ENCODE measurements at places on chromosomes 7 and 10. TPM values are rescaled to one million over a fixed set of nuclear protein-coding genes. Genes with fewer than 3 reads are reported as not detected.

DNA sequence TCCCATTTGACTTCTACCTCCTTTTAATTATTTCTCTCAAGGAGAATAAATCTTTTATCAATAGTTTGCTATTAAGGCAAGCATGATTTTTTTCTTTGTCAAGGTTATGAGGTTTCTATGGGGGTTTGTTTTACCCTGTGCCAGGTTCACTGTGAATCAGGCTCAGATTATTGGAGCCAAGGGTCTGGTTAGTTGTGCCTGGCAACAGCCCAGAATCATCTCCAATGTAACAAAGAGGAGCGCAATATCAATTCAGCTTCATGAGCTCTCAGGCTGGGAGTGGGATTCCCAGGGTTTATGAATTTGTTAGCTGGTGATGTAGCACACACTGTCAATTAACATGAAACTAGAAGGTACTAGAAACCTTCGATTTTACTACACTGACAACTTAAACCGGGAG is 73.2 kb downstream of the AASS start:
- no peaks in the 10 kb centered on the region for H3K27me3 ChIP-seq
- no peak overlapping the region for H3K27ac ChIP-seq
- H3K4me1 ChIP-seq, result no peaks in the 10 kb centered on the region
- H3K4me3 ChIP-seq, result no peak overlapping the region

DNA sequence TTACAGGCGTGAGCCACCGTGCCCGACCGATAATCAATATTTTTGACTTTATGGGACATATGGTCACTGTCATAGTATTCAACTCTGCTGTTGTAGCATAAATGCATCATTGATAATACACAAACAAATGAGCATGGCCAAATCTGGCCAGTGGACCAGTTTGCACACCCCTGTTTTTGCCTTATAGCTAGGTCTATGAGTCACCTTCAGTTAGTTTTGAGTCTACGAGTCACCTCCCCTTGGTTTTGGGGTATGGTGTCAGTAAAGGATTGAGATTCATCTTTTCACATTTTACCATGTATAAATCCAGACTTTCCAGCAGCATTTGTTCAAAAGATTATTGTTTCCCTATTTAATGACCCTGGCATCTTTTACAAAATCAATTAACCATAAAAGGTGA is 362.5 kb upstream of the NRP1 start:
- H3K36me3 ChIP-seq, result no peaks in the 10 kb centered on the region
- no peak overlapping the region for H3K27ac ChIP-seq
- H3K27me3 ChIP-seq, result no peaks in the 10 kb centered on the region
- no peaks in the 10 kb centered on the region for H3K4me1 ChIP-seq
- H3K4me3 ChIP-seq, result no peak overlapping the region
- DNase-seq, result no peak

DNA sequence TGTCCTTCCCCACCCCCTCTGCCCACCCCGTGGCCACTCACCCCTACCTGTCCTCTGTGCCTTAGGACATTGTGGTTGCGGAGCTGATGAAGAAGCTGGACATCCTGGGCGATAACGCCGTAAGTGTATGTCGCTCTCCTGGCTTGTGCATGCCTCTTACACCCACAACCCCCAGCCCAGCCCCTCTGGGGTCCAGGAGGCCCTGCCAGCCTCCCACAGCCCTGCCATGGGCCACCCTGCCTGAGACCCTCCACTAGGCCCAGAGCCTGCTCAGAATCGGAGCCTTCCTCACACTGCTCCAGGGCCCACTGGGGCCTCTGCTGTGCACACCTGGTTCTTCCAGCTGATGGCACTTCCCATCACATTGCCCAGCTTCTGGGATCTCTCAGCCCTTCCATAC is 36.8 kb upstream of the DPYSL4 start:
- no peaks in the 10 kb centered on the region for H3K4me1 ChIP-seq
- H3K4me3 ChIP-seq, result no peak overlapping the region
- DNase-seq, result no peak
- no peaks in the 10 kb centered on the region for H3K27me3 ChIP-seq
- H3K27ac ChIP-seq, result no peak overlapping the region

DNA sequence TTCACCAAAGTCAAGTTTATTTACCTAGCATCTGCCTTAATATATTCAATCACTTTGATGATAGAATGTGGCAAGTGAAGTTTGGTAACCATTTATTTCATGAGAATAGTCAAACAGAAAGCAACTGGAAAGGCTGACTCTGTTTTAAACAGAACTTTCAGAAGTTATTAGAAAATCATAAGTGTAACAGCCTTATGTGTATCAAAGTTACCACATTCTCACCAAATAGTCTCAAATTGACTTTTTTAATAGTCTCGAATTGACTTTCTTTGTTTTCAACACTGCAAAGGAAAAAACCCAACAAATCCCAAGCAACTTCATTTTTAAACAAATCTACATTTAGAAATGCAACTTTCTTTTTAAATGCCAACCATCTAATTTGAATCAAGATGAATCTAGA is 29.5 kb downstream of the NAMPT start:
- no peaks in the 10 kb centered on the region for H3K4me1 ChIP-seq
- peaks cover 17% of the 10 kb centered on the region for H3K36me3 ChIP-seq
- no peak overlapping the region for H3K4me3 ChIP-seq
- no peak overlapping the region for H3K27ac ChIP-seq

- H3K36me3 ChIP-seq, result no peaks in the 10 kb centered on the region
- H3K4me1 ChIP-seq, result no peaks in the 10 kb centered on the region
- H3K27ac ChIP-seq, result no peak overlapping the region
Observed at GRCh38 chr10:22849077-22849805, 78.6 kb upstream of the ARMC3 start.

- DNase-seq, result no peak
- no peak overlapping the region for H3K27ac ChIP-seq
- H3K27me3 ChIP-seq, result no peaks in the 10 kb centered on the region
- H3K4me3 ChIP-seq, result no peak overlapping the region
- 0 out of 2 replicates have a peak, but pooled peaks cover 3% of the 10 kb centered on the region for H3K36me3 ChIP-seq
Observed at GRCh38 chr7:30359957-30360356, 75.6 kb downstream of the ZNRF2 start.

DNA sequence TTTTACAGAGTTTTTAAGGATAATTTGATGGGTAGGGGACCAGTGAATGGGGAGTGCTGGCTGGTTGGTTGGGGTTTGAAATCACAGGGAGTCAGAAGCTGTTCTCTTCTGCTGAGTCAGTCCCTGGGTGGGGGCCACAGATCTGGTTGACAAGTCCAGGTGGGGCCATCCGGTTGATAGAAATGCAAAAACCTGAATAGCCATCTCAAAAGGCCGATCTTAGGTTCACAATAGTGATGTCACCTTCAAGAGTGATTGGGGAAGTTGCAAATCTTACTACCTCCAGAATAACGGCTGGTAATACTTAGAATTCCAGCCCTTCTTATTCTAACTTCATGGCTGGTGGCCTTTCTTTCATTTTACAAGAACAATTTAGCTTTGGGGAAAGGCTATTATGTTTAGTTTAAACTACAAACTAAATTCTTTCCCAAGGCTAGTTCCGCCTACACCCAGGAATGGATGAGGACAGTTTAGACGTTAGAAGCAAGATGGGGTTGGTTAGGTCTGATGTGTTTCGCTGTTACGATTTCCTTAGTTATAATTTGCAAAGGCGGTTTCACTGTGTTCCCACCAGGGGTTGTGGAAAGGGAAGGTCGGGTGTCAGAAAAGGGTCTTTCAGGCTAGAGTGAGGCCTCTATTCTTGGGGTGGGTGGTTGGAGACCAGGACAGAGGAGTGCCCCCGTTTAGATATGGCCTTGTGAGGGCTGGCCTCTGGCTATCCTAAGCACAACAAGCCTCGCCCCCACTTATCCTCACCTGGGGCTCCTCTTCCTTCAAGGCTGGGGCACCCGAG is 27.4 kb downstream of the IFT22 start:
- H3K27ac ChIP-seq, result no peak overlapping the region
- DNase-seq, result no peak
- H3K4me1 ChIP-seq, result no peaks in the 10 kb centered on the region
- no peak overlapping the region for H3K4me3 ChIP-seq
- H3K27me3 ChIP-seq, result no peaks in the 10 kb centered on the region

DNA sequence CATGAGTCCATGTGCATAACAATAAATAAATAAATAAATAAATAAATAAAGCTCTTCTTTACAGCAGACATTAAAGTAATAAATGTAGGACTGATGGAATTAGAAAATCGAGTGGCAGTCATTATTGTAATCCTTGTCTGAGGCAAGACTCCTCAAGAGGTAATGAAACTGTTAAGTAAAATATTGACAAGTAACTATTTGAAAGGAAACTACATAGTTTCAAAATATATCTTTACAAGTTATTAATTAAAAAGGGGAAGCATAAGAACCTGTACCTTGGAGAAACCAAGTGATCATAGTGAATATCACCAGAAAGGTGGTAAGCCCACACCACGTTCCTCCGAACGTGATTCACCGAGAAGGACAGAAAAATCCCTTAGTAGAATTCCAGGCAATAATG is 285.6 kb upstream of the SORCS1 start:
- no peak overlapping the region for H3K4me3 ChIP-seq
- no peaks in the 10 kb centered on the region for H3K4me1 ChIP-seq
- DNase-seq, result no peak

DNA sequence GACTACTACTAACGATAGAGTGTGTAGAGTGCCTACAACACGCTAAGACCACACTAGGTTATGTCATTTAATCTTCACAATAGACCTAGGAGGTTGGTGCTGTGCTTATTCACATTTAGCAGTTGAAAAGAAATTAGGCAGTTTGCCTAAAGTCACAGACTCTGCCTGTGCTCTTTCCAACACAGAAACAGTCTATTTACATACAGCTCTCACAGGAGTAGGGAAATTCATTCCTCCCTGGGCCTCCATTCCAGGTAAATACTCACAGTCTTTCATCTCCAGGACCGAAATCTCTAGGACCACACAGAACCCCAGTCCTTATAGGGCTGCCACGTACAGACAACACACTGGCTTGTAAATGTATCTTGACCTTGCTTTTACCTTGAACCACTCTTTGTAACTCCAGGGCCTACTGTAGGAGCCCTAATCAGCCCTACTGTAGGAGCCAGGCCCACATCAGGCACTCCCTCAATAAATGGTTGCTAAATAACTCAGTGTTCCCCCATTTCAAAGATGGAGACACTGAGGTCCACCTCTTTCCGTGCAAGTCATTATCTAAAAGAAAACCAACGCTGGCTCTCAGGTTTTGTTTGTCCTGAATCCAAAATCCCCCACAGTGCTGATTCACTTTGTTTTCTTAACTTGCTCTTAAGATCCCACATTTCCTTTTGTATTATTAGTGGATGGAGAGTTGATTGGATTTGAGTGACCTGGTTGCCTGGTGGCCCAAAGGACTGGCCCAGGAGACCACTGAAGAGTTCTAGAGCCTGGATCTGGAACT is 146.9 kb downstream of the KCNMA1 start:
- no peak for DNase-seq
- peaks cover 30% of the 10 kb centered on the region for H3K4me1 ChIP-seq
- no peaks in the 10 kb centered on the region for H3K36me3 ChIP-seq
- 0 out of 2 replicates have a peak overlapping the region, but pooled peaks have one; percentile 41 for H3K27ac ChIP-seq
- H3K27me3 ChIP-seq, result no peaks in the 10 kb centered on the region

DNA sequence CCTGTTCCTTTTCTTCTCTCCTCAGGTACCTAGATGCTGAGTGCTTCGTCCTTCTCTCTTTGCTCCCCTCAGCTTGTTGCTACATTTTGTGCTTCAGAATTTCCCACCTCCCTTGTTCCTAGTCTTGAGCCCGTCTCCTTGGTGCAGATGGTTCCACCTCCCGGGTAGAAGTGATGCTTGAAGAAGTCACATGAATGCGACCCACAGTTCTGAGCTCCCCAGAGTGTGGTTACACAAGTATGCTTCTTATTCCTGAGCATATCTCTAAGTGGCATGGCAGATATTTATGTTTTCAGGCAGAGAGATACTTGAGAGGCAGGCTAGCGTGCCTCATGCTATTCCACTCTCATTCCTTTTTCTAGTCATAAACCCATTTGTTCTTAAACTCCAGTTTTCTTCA is 34.0 kb downstream of the INPP5F start:
- H3K4me1 ChIP-seq, result no peaks in the 10 kb centered on the region
- H3K27me3 ChIP-seq, result no peaks in the 10 kb centered on the region
- H3K36me3 ChIP-seq, result no peaks in the 10 kb centered on the region
- no peak overlapping the region for H3K27ac ChIP-seq

DNA sequence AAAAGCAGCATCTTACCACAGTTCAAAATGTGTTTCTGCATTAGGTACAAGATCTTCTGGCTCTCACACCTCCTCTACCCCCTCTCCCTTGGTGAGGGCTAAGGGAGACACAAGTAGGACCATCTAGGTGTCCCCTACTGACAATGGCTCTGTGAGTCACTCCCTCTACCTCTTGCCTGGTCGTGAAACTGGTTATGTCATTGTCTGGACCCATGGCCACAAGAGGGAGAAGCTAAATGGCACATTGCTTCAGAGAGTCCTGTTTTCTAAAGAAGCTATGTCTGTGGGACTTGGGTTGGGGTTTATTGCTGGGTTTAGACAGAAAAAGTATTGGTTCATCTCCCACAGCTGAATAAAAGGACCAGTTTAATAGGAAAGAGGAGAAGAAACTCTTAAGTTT is 4.0 kb upstream of the PLXNA4 start:
- H3K27ac ChIP-seq, result no peak overlapping the region
- peaks cover 31% of the 10 kb centered on the region for H3K27me3 ChIP-seq
- DNase-seq, result no peak

GRCh38 chr10:44574596-44575480 is 189.9 kb upstream of the CXCL12 start:
- no peaks in the 10 kb centered on the region for H3K27me3 ChIP-seq
- H3K36me3 ChIP-seq, result no peaks in the 10 kb centered on the region
- H3K4me3 ChIP-seq, result no peak overlapping the region
- H3K27ac ChIP-seq, result no peak overlapping the region
- DNase-seq, result no peak
- H3K4me1 ChIP-seq, result no peaks in the 10 kb centered on the region

GRCh38 chr10:63885156-63885555 is 364.0 kb downstream of the REEP3 start:
- peaks cover 9% of the 10 kb centered on the region for H3K27me3 ChIP-seq
- DNase-seq, result no peak
- H3K36me3 ChIP-seq, result no peaks in the 10 kb centered on the region
- H3K4me3 ChIP-seq, result no peak overlapping the region
- no peak overlapping the region for H3K27ac ChIP-seq

GRCh38 chr10:128156999-128157755 is 31.0 kb upstream of the MKI67 start:
- H3K4me3 ChIP-seq, result no peak overlapping the region
- no peaks in the 10 kb centered on the region for H3K4me1 ChIP-seq
- H3K27ac ChIP-seq, result no peak overlapping the region
- no peaks in the 10 kb centered on the region for H3K36me3 ChIP-seq

GRCh38 chr10:122374859-122375678 is 561 bp downstream of the PLEKHA1 start:
- H3K36me3 ChIP-seq, result peaks cover 4% of the 10 kb centered on the region
- no peaks in the 10 kb centered on the region for H3K27me3 ChIP-seq
- peak overlapping the region; percentile 86 for H3K4me3 ChIP-seq
- H3K4me1 ChIP-seq, result peaks cover 26% of the 10 kb centered on the region

Gene MEST
- 44.4 TPM for total RNA-seq

Gene PSMC2
- total RNA-seq, result 171 TPM

Gene CDK5
- 25.6 TPM for total RNA-seq

Gene PARP12
- 31.7 TPM for total RNA-seq

Gene SPAM1
- total RNA-seq, result not detected

Gene COL26A1
- 25.8 TPM for total RNA-seq

Gene PLEKHS1
- total RNA-seq, result 0.21 TPM

Gene ENO4
- 0.15 TPM for total RNA-seq

Gene SPDYE17
- not detected for total RNA-seq

Gene NEURL1
- 0.10 TPM for total RNA-seq

All from Panc1 (cell line).